ENCODE measurements at places on chromosomes 7 and 10. TPM values are rescaled to one million over a fixed set of nuclear protein-coding genes. Genes with fewer than 3 reads are reported as not detected.

GPNMB gene
- 157 TPM for total RNA-seq

MMD2 gene
- total RNA-seq, result not detected

DNA sequence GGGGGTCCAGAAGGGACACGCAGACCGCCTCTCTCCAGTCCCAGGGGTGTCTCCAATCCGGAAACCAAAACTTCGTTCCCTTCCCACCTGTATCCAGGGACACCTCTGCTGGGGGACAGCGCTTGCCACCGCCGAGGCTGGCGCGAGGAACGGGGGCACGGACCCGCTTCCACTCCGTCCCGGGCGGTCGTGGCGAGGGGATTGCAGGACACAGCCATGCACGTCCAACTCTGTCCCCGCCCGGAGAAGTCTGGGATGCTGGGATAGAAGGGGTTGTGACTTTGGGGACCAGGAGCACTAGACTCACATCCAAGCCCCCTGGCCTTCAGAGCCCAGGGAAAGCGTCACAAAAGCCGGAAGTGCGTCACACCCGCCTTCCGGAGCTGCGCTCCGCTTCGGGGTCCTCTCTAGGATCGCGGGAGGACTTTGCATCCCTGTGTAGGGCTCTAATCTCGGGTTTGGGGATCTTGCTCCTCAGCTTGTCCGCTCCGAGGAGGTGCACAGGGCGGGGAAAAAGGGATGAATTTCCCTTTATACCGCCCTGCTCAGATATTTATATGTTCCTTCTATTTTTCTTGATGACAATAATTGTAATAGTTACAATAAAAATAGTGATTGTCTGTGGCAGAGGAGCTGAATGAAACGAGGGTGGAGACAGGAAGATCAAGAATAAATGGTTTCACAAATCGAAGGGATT, at the start of gene FAM200A:
TSS of gene FAM200A (minus strand) at position 348 of the 697 bp plus-strand sequence. CDS start 3,707 bp downstream, outside the sequence.
- DNase-seq, result peak; percentile 90

- DNase-seq, result no peak
Measured at GRCh38 chr10:80917636-80918035, 379.9 kb downstream of the SH2D4B start.

GRCh38 chr7:150866932-150867564, 14.7 kb downstream of the AOC1 start:
- no peak for DNase-seq

- no peak for DNase-seq
Measured at GRCh38 chr7:115229401-115230105, 307.7 kb downstream of the MDFIC start.

DNA sequence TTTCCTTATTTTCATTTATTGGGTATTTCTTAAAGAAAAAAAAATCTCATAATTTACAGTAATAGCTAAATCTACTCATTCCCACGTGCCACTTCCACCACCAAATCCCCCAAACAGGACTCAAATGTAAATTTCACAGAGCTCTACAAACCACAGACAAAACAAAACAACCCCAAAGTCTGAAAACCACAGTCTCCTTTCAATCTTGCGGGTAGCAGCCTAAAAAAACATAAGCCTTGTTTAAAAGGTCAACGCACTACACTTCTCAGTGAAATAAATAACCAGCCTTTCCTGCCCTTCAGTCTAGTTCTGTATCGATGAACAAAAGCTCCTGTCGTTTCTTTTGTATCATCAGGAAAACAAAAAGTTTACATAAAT, 121.8 kb upstream of the AFAP1L2 start:
- DNase-seq, result no peak

DNA sequence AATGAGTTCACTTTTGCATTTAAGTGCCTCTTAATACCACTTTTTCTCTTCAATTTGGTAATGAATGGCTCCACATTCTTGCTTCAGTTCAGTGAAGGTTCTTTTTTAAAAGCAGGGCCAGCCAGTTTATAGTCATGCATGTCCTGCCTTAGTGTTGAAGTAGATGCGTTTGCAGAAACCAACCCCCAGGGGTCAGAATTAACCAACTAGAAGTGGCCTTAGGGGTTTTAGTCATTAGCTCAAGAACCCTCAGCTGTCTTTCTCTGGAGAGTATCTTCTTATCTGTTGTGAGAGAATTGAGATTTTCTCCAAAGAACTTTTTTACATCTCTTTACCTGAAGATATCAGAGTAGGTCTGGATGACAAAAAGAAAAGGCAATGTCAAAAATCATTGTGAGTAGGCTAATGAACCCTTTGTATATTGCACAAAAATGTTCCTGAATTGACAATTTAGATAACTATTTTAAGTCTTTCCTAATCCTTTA, 82.2 kb downstream of the PIK3CG start:
- peak; percentile 56 for DNase-seq
